Stimulated activated CD8-positive, alpha-beta memory T cell treated with anti-CD3 and anti-CD28 coated beads, Interleukin-4, amount 100 ng/mL, for 1 hour (primary cell): ENCODE measurements at places on chromosomes 6 and 20.

- no peak for DNase-seq
These were observed 145.4 kb downstream of the DST start for GRCh38 chr6:56497240-56497639.

- DNase-seq = no peak
These were observed 258.2 kb downstream of the EYS start for GRCh38 chr6:65448866-65449265.

DNA sequence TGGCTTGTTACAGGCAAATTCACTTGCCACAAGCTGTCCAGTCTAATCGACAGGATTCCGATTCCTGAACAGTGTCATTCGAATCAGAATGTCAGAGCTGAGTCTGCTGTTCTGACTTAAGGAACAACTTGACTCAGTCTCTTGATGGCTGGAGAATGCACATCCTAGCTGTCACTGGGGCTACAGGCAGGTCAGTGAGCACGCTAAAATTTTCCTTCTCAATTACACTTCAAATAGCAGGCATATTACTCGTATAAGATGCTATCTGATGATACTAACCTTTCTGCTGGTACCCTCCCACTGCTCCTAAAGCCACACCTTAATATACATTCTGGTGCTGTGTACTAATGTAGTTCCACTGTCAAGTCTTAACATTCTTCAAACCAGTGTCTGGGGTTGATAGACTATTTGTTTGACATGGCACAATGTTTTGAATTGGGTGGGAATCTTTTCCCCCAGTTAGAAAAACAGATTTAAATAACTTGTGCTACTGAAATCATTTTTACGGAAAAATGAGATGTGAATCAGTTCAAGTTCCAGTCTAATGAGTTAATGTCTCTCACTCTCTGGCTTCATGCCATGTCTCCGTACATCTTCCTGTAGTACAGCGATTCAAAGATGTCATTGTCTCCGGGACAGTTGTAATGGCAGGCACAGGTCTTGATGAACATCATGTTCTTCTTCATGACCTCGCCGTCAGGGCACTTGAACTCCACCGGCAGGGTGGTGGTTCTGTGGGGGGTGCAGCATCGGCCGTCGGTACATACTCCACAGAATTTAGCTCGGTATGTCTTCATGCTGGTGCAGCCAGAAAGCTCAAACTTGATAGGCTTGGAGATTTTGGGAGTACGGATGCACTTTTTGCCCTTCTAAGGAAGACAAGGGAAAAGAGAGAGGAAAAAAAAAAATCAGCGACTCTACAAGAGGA is 2.2 kb downstream of the CCN2 start:
- DNase-seq = no peak

DNA sequence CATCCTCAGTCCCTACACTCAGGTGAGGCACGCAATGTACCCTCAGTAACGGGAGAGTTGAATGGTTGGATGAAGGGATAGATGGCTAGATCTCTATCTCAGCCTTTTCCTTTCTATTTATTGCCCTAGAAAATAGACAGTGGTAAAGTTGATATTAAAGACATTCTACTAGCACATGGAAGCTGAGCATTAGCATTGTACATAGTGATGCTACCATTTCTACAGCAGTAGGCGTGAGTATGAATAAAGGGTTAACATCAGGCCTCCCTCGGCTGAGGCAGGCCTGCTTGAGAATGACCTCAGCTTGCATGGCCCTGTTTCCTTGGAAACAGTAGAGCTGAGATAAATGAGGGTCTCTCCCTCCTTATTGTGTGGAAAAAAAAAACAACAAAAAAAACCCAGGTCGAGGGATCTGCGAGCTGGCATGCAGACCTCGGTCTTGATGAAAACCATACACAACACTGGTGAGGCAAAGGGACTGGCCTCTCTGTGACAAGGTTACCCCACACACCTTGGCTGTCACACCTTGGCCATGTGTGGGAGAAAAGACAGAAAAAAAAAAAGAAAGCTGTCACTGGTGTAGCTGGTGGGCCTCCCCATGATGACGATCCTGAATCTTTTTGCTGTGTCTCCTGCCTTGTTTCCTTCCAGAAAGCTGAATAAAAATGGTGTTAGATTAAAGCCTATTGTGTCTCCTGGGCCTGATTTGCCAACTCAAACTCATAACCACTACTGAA is 160.0 kb downstream of the HACE1 start:
- no peak for DNase-seq

DNA sequence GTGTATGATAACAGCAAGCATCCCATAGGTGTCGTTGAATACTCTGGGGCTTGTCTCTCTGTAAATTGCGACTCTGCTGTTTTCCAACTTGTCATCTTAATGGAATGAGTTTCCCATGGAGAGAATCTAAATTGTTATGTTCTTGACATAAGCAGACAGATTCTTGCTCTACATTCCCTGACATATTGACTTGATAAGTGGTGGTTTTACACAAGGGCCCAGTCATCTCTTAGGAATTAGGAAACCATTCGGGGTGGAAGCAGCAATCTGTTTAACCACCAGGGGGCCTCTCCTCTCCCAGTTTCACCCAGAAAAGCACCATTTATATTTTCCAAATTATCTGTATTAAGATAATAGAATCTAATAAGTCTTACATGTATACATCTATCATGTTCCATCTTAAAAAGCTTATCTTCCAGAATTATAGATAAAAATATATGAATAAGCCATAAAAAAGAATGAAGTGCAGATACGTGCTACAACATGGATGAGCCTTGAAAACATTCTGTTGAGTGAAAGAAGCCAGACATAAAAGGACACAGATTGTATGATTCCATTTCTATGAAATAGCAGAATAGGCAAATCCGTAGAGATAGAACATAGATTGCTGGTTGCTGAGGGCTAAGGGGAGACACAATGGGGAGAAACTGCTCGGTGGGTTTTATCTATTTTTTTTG is 23.1 kb upstream of the MROH8 start:
- no peak for DNase-seq

GRCh38 chr6:136007345-136007744 is 155.8 kb downstream of the PDE7B start:
- DNase-seq = no peak

DNA sequence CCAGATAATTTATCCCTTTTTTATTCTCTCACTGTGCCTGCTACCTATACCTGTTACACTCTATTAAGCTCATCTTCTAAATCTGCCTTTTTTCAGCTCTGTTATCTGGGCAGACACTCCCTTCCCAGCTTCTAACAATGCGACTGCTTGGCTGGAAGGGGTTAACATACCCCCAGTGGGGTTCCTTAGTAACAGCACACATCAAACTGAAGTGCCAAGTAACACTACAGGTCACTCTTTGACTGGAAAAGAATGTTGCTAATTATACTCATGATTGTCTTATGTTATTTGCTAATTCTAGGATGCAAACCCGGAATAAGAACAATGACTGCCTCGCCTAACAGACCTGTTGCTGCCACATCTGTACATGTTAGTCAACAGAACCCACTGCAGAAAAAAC is 203.5 kb downstream of the EPM2A start:
- no peak for DNase-seq

- no peak for DNase-seq
These were observed 195.0 kb upstream of the TSHZ2 start for GRCh38 chr20:52777171-52777570.

DNA sequence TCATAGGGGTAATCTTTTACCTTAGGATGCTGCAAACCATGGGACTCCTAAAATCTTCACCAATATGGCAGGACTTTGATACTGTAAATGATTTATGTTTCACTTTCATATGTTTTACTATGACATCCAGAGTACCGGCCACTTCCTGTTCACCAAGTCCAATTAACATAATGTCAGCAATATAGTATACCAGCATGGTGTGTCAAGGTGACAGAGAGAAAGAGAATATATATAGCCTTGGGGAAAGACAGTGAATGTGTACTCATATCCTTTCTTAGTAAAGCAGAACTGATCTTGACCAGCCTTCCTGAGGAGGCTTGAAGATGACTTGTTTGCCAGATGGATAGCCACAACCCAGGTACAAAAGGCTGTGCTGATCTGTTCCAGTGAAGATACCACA is 127.9 kb downstream of the NRN1 start:
- no peak for DNase-seq

DNA sequence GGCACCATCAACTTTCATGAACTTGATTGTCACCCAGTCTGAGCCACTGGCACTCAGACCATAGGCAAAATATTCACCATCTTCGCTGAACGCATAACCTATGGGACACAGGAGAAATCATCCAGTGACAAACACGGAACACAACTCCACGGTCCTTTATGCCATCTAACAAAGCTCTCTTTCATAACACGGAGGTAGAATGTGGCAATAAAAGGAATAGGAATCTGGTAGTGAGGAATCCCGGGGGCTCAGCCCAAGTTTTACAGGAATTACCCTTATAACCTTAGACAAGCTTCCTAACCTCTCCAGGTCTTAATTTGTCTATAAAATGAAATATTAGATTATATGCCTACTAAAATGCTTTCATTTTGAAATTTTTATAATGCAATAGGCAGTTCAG is 29.4 kb downstream of the PREP start:
- no peak for DNase-seq
